ENCODE measurements at places on chromosomes 6 and 20.

DNA sequence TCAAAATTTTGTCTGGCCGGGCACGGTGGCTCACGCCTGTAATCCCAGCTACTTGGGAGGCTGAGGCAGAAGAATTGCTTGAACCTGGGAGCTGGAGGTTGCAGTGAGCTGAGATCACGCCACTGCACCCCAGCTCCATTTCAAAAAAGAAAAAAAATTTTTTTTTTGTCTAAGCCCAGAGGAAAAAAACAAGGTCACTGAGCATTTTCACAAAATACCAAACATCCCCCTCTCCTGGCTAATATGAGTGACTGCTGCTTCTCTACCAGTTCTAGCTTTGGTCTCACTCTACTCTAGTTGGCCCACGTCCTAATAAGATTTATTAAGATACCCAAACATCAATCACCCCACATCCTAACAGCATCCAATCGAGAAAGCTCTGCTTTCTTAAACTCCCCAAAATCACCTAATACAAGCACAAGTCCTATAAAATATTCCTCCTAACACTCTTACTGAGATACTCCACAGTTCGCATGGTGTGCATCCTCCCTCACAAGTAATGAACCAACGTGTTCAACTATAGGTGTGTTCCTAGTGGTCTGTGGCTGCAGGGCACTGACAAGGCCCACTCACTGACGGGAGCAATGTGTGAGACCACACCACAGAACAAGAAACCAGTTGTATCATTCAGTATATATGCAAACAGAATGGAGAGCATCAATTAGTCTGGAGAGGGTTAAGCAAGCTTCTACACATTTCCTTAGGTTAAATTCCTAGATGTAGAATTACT lies 64.2 kb downstream of the FKBP5 start:
- peak; percentile 27 for DNase-seq

DNA sequence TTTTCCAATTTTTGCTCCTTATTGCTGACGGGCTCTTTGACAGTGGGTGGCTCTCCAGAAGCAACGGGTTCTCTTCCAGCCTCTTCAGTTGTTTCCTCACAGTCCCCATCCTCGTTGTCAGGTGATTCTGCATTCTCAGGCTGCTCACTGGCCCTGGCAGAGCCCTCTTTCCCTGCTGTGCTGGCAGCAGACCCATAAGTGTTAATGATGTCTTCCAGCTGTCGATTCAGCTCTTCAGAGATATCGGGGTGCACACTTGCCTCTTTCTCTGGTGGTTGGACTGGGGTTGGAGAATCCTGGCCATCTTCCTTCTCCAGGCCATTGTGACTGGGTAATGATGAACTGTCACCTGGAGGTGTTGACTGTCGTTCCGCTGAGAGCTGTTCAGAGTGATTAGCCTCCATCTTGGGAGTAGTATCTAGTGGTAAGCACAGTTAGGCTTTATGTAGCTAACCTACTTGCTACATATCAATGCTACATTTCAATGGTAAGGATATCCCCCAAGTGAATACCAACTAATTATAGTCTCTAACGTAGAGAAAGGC lies 3.2 kb downstream of the TXLNB start:
- no peak for DNase-seq

GRCh38 chr6:82818727-82819126 lies 246.9 kb downstream of the UBE3D start:
- peak; percentile 42 for DNase-seq

- DNase-seq = no peak
Observed at GRCh38 chr6:163446549-163446948, 32.0 kb downstream of the QKI start.

DNA sequence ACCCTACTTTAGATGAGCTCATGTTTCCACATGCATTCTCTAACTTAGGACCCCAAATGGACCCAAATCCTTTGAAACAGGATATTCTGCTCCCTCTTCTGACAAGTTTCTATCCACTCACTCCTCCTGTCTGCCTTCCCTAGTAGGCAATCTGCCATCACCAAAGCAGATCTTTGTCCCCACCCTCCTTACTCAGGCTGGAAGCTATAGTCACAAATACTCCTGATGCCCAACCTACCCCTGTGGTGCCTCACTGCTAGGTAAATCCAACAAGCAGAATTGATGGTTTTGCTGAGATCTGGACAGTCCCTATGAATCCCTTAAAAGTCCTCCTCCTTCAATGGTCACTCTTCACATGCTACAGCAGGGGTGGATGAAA lies 21.7 kb downstream of the ELOVL5 start:
- no peak for DNase-seq

DNA sequence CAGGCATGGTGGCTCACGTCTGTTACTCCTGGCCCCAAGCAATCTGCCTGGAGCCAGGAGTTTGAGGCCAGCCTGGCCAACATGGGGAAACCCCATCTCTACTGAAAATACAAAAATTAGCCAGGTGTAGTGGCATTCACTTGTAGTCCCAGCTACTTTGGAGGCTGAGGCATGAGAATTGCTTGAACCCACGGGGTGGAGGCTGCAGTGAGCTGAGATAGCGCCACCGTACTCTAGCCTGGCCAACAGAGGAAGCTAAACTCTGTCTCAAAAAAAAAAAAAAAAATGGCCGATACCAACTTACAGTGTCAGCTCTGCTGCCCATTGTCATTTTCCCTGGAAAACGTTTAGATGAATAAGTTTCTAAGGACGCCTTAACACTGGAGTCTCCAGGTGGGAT lies 489.9 kb downstream of the TFAP2A start:
- DNase-seq = no peak

All from fibroblast of the aortic adventitia (primary cell).